ENCODE measurements at places on chromosomes 5 and 9.

- DNase-seq = no peak
Measured at GRCh38 chr5:128155776-128156175, 72.2 kb downstream of the SLC12A2 start.

- peak; percentile 51 for DNase-seq
Measured at GRCh38 chr5:100904259-100904861, 1.3 kb upstream of the ST8SIA4 start.

GRCh38 chr5:173671121-173671949, 54.9 kb upstream of the BOD1 start:
- DNase-seq = no peak

GRCh38 chr9:93008457-93008856, 50.0 kb upstream of the SUSD3 start:
- no peak for DNase-seq

DNA sequence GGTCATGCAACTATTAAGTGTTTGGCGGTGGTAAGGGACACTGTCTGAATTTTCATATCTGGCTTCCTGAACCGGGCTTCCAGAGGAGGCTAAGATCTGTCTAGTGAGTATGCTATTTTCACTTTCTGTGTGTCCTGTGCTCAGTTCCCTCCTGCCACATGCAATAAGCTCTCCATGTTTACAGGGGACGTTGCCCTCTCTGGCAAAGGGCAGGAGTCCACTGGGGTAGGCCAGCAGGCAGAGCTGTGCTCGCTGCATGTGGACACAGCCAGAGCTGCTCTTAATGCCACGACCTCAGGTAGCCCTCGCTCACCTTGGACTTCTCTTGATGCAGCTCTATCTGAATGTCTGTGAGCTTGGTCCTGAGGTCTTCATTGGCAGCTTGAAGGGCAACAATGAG, 111.2 kb downstream of the JAKMIP2 start:
- DNase-seq = no peak

GRCh38 chr5:138605254-138605972, 30.2 kb upstream of the HSPA9 start:
- DNase-seq = no peak

GRCh38 chr5:177233206-177233605, 70.3 kb downstream of the RAB24 start:
- DNase-seq = no peak

- DNase-seq = no peak
Measured at GRCh38 chr9:93922535-93922934, 32.6 kb downstream of the BARX1 start.

GRCh38 chr9:128159522-128159783, 612 bp upstream of the BBLN start:
- DNase-seq = peak; percentile 59

- no peak for DNase-seq
Measured at GRCh38 chr9:133844398-133844784, 106.2 kb upstream of the SARDH start.

DNA sequence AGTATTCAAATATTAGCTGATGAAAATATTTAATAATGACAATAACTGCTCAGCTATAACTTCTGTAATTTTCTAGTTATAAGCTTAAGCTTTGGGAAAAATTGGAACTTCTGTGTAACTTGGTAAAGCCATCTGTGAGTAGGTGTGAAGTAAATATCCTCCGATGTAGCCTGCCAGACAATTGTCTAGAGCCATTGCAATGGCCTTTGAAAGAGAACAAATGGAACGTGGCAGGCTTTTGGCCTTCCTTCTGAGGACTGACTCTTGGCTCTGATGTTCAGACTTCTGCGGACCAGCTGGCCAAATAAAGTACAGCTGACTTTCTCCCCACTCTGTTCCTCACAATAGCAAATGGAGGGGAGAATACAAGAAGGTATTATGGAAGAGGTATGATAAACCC, 203.4 kb upstream of the NMUR2 start:
- DNase-seq = no peak

DNA sequence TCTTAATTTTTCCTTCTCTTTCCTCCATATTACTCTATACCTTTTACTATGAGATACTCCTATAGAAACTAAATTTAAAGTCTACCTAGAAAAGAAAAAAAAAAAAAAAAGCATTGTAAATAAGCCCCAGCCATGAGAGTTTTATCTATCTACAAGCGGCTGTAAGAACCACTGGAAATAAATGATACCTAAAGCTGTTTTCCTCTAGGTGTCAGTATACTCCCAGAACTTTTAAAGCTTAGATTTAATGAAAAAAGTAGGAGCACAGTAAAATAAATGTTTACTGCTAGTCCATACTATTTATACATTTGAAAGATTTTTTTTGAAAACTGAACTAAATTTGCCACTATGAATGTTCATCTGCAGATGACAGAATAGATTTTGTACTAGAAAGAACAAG, 26.2 kb downstream of the TYRP1 start:
- no peak for DNase-seq

DNA sequence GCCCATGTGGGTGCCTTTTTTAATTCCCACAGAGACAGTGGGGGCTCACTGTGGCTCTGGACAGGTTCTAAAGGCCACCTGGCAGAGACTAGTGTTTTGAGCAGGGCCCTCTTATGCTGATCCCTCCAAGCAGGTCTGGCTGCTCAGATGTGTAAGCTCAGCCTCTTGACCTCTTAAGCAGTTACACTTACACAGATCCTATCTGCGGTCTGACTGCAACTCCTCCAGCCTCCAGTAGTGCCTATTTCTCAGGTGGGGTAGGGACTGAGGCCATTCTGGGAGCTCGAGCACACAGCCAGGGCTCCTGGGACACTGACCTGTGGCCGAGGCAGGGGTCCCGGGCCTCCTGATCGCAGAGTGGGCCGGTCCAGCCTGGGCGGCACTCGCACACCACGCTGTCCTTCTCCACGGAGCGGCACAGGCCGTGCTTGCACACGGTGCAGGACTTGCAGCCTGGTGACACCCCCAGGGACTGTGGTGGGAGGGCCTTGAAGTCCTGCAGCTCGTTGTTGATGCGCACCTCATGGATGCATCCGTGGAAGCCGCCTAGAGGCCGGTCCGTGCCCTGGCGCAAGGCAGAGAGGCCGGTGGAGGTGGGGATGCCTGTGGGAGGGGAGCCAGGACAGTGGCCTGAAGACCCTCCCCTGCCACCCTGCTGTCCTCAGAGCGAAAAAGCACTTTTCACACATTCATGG, 91.9 kb upstream of the PANK3 start:
- no peak for DNase-seq

- DNase-seq = no peak
Measured at GRCh38 chr5:1291611-1292080, 3.2 kb downstream of the TERT start.

DNA sequence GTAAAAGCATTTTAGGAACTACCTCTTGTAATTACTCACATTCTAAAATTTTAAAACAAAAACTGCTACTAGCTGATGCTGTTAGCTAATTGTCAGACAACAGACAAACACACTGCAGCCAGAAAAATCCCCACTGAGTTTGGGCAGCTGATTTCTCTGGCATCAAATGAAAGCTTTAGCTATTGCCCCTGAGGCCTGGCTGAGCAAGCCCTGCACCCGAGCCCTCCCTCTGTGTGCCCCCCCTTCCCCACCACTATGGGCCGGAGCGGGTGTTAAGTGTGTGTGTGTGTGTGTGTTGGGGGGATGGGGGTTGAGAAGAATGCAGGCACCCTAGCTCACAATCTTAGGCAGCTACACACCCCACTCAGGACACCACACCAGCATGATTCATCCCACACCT, 2.4 kb downstream of the NEUROG1 start:
- no peak for DNase-seq

DNA sequence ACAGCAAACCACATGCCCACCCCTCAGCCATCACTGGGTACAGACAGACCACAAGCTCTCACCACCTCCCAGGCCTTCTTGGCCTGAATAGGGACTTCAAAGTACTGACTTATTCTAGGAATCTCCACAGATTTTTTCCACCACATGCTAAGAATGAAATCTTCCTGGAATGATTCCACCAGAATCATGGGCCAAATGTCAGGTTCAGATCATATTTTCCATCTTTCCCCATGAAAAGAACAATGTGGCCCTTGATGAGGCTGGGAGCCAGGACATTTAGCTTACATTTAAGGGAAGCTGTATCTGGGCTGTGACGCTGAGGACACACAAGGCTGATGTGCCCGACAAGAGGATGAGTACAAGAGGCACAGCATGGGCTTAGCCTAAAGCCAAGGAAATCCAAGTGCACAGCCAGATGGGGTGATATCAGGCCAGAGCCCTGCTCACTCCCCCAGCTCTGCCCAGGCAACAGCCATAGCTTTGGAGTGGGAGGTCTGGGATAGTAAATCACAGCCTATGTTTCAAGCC, 28.1 kb downstream of the ACSL6 start:
- DNase-seq = no peak

DNA sequence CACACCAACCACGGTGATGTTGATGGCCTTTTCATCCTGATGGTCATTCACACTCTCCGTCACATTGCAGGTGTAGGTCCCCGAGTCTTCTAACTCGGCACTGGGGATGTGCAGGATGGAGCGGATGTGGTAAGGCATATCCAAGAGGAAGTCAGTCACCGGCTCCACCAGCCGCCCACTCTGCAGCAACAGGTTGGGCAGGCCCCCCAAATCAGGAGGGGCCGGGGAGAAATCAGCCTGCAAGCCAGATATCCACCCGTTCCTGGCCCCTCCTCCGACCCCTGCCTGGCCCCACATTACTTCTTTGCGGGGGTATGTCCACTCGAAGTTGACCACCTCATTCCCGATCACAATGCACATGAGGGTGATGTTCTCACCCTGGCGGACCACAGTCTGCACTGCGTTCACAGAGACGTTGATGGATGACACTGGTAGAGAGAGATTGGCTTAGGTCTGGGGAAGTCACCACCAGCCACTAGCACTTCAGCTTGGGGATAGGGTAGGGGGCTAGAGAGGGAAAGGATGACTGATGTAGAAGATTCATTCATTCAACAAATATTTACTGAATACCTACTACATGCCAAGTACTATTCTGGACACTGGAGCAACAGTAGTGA, 22.0 kb downstream of the PDGFRB start:
- no peak for DNase-seq

GRCh38 chr5:218457-219291, 554 bp downstream of the SDHA start:
- peak; percentile 43 for DNase-seq

- no peak for DNase-seq
Measured at GRCh38 chr5:160311491-160312133, 752 bp downstream of the CCNJL start.

DNA sequence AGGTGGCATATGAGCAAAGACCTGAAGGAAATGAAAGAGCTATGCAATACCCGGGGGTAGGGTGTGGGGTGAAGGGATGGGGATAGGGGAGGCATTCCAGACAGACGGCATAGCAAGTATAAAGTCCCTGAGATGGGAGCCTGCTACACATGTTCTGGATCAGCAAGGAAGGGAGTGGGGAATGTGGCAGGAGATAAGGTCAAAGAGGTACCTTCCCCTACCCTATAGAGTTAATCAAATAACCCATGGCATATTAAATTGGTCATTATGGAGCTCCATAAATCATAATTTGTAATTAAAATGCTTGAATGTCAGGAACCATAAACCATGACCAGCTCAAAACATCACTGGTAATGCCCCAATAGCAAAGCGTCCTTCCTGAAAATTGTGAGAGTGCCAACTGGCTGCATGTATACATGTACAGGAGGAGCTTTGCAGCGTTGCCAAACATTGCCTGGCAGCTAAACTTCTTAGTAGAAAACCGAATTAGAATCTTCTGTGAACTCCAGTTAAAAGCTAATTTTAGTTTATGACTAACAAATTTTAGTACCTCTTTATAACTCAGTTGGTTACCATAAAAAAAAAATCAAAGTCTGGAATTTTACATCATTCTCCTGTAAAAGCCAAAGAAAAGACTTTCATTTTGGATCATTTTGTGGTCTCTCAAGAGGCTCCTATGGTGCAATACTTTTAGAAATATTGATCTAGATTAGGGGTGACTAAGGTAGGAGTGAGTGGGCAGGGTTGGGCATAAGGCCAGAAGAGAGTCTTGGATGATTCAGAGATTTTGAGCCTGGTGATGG, 4.7 kb downstream of the DNAI1 start:
- no peak for DNase-seq

DNA sequence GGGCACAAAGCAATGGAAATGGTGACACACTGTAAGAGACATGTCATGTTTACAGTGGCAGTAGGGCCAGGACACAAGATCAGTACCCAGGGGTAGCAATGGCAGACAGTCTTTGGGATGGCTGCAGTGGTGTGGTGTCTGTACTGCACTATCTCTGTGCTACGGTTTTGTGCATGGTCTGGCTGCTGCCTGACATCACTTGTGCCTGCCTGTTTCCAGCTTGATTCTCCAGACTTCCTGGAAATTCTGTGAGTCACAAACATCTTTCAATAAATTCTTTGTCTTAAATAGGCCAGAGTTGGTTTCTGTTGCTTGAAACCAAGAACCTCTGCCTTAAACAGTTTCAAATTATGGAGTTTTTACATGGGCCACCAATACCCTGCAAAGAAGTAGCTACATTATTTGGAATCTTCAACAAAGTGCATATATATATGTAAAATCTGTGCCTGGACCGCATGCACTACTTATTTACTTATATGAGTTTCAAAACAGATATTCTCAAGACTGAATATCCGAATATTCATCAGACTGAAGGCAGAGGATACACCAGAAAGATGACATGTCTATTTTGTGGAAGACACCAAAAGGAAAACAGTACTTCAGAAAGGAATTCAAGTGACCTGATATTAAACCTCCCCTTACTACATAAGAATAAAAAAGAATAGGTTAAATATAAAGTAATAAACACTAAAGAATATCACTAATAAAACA, 188.1 kb downstream of the RFX3 start:
- no peak for DNase-seq

GRCh38 chr9:129221233-129221632, 43.2 kb upstream of the IER5L start:
- no peak for DNase-seq

GRCh38 chr5:179343719-179344430, 1.4 kb downstream of the ADAMTS2 start:
- DNase-seq = peak; percentile 1

DNA sequence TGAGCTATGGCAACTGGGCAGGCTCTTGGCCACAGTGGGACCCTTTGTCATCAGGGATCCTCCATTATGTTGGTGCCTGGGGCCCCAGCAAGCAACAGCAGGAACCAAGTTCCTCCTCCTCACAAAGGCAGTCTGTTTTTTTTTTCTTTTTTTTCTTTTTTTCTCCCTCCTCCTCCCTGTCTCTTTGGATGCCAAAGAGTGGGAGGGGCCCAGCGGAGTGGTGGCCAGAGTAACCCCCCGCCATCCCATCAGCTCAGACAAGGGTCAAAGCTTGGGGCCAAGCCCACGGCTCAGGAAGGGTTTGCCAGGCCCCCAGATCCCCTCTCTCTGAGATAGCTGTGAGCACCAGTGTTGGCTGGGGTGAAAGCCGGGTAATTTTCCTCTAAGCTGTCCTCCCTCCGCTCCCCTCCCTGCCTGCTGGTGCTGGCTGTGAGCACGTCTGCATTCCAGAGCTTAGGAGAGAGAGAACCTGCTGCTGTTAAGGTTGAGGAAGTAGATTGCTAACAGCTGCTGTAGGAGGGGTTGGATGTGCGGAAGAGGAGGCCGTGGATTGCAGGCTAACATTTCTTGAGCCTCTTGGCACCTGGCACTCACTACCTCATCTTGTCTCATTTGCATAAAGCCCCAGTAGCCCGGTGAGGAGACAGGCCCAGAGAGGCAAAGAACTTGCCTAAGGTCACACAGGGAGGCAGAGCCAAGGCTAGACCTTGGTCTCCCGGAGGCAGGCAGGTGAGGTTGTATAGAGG, 21.2 kb downstream of the GSN start:
- no peak for DNase-seq

Data from inflammatory macrophage treated with lipopolysaccharide for 1 hour (primary cell).